Tibial artery (tissue), 4 donors: ENCODE measurements at places on chromosomes 1 and 21.
A peak's percentile ranks its signal among the peaks of the same experiment; 100 is the strongest.

DNA sequence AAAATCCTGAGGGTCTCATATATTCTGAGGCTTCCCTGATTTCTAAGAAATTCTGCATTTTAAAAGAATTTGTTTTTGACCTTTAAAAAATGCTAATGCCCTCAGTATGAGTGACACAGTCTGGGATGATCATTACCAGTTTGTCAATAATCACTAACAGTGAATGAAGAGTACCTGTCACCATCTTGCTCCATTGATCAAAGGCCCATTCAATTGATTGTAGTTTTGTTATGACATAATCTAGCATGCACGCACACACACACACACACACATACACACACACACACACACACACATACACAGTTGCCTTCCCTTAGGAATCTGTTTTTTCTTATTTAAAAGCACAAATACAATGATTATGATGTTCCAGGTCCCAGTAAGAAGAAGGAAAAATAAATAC lies 250.4 kb downstream of the NFIA start:
- DNase-seq = no peak

DNA sequence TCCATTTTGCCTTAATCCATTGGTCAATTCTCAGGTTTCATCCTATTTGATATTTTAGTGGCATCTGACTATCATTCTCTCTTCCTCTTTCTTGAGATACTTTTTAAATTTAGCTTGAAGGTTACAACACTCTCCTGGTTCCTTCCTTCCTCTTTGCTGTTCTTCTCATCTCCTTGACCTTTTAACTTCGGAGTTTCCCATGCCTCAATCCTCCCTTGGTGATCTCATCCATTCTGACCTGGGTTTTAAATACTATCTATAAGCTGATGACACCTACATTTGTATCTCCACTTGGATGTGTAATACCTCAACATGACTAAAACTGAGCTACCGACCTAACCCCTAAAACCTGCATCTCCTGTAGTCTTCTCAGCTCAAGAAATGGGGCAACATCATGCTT lies 4.8 kb upstream of the ZNF687 start:
- no peak for DNase-seq

DNA sequence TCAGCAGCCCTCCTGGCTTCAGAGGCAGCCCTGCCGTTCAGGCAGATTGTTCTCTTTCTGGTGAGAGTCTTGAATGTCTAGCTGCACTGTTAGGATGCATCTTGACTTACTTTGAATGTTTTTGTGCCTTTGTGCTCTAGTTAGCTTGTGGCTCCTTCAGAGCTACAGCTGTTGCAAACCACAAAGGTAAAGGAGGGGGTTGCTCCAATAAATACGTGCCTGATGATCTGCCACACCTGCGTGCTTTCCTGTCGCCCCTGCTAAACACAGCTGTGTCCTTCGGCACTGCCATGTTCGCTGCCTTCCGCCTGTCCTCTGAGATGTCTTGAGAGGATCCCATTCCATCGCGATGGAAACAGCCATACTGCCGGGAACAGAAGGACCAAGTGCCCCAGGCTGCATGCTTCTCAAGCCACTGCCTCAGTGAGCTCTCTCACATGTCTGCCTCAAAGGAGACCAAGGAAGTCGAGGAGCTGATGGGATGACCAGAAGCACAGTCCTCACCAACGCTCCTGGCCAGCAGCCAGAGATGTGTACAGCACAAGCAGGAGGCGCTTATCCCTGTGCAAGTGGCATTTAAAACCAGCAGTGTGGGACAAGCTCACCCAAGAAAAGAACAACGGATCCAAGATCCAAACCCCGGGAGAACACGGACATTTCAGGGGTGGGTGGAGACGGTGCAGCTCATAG lies 12.0 kb upstream of the SMIM12 start:
- DNase-seq = no peak

GRCh38 chr1:168932539-168932938 lies 174.0 kb upstream of the ATP1B1 start:
- no peak for DNase-seq

DNA sequence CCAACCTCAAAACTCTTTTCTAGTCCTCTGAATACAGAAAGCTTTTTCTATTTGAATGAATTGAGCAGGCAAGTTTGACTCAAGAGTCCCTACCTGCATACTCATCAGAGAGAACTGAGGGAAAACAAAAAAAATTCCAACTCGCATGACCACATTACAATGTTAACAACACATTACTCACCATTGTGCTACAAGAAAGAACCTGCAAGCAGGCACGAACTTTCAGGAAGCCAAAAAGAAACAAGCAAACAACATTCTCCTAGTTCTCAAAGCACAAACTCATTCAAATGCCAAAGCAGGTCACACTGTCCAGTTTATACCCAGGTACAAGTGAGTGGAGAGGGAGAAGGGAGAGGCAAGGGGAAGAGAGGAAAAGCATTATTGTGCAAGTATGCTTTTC lies 14.6 kb downstream of the OTUD7B start:
- no peak for DNase-seq

DNA sequence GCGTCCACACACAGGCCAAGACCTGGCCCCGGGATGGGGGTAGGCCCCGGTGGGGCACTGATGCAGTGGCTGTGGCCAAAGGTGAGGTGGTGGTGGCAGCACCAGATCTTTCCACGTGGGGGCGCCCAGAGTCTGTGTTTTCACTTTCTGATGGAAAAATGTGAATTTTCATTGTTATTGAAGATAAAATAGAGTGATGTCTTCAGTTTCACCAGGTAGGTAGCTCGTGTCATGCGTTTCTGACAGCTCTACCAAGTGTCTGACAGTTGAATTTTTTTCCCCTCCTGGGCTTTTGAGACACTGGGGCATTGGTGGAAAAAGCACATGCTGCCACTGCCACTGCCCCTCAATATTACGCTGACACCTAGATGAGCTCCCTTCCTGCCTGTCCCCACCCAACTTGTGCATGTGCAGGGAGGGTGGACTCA lies 40.0 kb upstream of the MAGOH start:
- DNase-seq = peak; percentile 46

DNA sequence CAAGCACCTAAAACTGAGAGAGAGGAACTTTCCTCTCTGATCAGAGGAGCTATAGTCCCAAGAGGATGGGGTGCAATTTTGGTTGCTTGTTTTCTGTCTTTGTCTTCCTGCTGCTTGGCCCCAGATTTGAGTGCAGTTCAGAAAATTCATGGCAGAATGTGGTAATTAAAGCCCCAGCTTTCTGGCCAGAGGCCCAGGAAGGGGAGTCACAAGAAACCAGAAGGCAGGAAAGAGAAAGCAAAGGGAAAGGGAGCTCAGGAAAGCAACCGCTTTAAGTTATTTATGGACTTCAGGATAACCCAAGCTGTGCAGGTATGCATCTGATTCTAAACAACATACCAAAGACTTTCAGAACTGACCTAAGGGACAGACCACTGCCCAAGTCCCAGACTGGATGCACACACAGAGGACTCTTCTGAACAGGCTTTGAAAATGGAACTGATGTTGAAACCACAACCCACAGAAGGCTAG lies 88.8 kb downstream of the ST3GAL3 start:
- DNase-seq = no peak

- DNase-seq = peak; percentile 5
Measured at GRCh38 chr1:202235003-202235660, 41.5 kb downstream of the LGR6 start.
